Pons (tissue), 1 donor: ENCODE measurements at places on chromosomes 5 and 9.

GRCh38 chr9:136657974-136658848, 4.5 kb upstream of the EGFL7 start:
- no peak for DNase-seq

DNA sequence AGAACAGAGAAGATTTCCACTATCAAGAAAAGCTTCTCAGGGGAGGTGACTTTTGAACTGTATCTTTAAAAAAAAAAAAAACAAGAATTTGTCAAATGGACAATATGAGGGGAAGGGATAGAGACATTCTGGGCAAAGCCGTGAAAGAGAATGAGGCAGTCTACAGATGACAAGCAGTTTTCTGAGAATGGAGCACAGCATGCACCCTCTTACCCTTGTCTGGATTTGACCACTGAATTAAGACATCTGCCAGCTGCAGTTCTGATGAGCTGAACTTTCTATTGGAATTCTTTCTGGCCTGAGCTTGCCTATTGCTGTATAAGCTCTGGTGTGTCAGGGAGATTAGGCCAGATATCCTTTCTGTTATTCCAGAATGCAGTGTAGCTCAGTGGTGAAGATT, 10.3 kb upstream of the RANBP3L start:
- no peak for DNase-seq

GRCh38 chr5:172766287-172767108, 4.5 kb downstream of the DUSP1 start:
- DNase-seq: peak; percentile 91

DNA sequence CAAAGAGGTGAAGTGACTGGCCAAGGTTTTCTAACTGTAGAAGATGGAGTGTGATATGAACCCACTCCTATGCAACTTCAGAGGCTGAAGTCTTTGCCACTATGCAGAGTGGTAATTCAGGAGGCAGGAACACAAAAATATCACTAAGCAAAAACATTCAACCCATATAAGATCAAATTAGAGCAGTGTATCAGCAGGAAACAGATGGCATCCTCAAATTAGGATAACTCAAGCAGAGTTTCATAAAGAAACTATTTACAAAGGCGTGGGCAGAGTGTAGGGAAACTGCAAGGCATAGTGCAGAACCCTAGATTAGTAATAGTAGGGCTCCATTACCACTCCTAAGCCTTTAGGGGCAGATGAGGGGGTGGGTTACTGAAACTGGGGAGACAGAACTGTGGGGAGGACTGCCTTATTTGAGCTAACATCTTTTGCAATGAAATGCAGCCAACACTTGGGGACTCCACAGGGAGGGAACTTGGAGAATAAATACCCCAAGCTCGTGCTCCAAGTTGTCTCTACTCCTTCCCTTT, 72.2 kb downstream of the PTTG1 start:
- DNase-seq: no peak

DNA sequence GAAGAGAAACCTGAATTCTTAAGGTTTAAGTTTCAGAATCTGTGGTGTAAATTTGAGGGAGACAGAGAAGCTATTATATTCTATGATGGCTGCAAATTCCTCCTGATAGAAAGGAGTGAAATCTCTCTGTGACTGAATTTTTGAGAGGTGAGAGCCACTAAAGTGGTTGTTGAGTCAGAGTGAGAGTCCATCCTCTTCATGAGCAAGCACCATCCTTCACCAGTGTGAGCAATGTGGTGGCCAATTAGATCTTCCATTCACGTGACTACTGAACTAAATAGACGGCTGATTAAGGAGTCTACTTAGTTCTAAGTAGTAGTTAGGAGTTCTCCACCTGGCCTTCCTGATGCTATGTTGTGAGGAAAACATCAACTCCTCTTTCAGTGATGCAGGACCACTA, 147.8 kb upstream of the CCNH start:
- DNase-seq: no peak

- DNase-seq: no peak
Observed at GRCh38 chr5:168934169-168934568, 355.0 kb upstream of the PANK3 start.

- no peak for DNase-seq
Observed at GRCh38 chr5:139647506-139648204, 494 bp upstream of the CXXC5 start.

DNA sequence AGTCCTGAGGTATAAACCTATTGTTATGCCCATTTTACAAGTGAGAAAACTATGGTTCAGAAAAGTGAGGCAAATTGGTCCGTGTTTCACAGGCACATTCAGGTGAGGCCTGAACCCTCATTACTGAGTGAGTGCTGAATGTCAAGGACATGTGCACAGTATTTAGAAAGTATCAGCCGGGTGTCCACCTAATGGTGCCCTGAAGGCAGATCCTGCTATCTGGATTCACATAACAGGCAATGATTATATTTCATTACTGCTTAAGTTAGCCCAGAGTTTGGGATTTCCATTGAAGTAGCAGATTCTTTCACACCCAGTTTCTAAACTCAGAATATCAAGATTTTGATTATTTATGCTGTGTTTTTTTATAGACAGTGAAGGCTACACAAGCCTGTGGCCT, 142.7 kb downstream of the LHFPL2 start:
- no peak for DNase-seq

DNA sequence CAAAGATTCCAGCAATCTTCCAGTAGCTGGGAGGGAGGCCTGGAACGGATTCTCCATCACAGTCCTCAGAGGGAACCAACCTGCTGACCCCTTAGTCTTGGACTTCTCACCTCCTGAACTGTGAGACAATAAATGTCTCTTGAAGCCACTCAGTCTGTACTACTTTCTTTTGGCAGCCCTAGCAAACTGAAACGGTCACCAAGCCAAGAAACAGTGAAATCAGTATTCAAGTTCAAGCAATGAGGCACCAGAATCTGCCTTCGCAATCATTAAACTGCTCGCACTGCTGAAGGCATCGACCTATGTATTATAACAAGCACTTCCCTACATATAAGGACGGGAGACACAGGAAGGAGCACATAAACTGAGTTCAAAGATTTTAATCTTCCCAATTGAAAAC, 120.6 kb upstream of the PUM3 start:
- peak; percentile 6 for DNase-seq

- no peak for DNase-seq
Observed at GRCh38 chr5:178993955-178994579, 1.1 kb downstream of the GRM6 start.

- no peak for DNase-seq
Observed at GRCh38 chr5:144267961-144268513, 97.4 kb downstream of the KCTD16 start.

- no peak for DNase-seq
Observed at GRCh38 chr5:159657298-159657697, 259.0 kb upstream of the ADRA1B start.

- peak; percentile 95 for DNase-seq
Observed at GRCh38 chr9:69204849-69205248, 30.8 kb downstream of the TJP2 start.

DNA sequence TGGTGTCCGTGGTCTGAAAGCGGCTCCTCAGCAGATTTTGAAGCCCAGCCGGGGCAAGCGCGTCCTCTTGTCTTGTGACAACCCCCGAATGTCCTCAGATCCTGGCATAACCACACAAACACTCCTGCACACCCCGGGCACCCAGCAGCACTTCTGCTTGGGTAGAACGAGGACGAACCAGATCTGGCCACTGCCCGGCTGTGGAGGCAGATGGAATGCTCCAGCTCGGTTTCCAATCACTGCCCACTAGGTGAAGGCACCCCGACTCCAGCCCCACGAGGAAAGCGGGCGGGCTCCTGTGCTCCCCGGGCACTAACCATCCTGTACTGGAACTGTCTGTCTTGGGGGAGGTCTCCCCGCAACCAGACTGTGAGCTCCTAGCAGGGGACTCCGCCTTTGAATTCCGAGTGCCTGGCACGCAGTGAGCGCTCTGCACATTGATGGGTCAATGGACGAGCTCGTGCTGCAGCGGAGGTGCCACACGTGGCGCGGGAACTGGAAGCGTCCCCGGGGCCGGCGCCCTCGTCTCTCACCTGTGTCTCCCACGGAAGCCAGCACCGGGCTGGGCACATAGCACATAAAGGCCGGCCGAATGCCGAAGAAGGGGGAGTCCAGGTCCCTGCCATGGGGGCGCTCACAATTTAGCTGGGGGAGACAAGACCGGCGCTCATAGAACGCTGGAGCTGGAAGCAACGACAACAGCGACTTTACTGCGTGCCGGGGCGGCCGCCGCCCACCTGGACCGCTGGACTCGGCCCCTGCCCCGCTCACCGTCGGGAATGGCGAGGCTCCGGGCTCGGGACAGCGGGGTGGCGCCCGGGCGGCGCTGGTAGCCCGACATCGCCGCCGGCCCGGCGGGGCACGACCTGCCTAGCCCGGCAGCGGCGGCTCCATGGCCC, 608 bp downstream of the ENTR1 start:
- DNase-seq: peak; percentile 19

DNA sequence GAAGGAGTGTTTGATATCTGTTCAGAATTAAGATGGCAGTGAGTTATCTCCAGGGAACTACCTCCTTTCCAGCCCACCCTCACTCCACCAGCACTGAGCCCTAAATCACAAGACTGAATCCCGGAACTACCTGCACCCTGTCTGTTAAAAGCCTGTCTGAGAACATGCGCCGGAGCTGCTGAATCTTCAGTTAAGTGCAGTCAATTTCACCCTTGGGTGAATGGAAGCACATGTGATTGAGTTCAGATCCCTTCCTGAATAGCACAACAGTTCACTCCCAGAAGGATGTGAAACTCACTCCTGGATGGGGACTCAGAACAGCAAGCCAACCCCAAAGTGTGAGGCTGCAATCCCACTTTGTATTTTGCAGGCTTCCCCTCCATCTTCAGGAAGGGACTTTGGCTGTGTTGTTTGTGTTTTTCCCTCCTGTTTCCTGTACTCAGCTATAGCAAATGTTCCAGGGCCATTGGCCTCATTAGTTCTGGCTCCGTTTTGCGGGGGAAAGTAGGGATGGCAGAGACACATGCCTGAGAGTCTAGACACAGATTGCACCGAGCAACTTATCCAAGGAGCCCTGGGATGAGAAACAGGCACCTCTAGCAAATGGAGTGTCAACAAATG, 43.4 kb downstream of the DPYSL3 start:
- no peak for DNase-seq

DNA sequence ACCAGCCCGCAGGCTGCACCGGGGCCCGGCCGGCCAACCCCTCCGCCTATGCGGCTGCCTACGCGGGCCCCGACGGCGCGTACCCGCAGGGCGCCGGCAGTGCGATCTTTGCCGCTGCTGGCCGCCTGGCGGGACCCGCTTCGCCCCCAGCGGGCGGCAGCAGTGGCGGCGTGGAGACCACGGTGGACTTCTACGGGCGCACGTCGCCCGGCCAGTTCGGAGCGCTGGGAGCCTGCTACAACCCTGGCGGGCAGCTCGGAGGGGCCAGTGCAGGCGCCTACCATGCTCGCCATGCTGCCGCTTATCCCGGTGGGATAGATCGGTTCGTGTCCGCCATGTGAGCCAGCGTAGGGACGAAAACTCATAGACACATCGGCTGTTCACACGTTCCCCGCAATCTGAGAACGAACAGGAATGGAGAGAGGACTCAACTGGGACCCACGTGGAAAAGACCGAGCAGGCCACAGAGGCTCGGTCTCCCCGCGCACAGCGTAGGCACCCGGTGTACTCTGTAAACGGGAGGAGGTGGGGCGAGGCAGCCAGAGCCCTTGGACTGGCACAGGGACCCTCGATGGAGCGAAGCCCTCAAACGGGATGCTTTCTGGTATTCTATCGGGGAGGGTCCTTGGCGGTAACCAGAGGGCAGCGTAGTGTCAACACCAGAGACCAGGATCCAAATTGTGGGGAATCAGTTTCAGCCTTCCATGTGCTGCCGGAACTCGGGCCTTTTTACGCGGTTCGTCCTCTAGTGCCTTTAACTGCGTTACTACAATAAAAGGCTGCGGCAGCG, 1.9 kb downstream of the FOXE1 start:
- no peak for DNase-seq

DNA sequence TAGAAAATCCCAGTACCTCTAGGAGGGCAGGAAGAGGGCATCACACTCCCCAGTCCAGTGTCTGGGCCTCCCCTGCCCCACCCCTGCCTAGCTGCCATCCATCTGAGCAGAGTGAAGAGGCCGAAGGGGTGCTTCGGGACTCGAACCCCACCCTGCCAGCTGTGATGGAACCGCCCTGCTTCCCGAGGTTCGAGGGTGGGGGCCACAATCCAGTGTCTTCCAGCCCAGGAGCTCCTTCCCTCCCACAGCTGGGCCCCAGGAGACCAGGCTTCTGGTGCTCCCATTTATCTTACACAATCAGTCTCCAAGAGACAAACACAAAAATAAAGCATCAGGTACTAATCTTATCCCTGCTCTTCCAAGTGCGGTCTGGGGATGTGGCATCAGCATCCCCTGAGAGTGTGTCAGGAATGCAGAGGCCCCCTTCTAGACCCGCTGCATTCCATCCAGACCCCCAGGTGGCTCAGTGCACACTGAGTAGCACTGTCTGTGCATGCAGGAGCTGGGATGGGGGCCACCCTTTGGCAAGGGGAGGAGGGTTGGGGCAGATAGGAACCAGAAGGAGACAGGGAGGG, 122.8 kb upstream of the TBC1D2 start:
- no peak for DNase-seq

- DNase-seq: no peak
Observed at GRCh38 chr5:75666801-75667200, 50.4 kb downstream of the POC5 start.

DNA sequence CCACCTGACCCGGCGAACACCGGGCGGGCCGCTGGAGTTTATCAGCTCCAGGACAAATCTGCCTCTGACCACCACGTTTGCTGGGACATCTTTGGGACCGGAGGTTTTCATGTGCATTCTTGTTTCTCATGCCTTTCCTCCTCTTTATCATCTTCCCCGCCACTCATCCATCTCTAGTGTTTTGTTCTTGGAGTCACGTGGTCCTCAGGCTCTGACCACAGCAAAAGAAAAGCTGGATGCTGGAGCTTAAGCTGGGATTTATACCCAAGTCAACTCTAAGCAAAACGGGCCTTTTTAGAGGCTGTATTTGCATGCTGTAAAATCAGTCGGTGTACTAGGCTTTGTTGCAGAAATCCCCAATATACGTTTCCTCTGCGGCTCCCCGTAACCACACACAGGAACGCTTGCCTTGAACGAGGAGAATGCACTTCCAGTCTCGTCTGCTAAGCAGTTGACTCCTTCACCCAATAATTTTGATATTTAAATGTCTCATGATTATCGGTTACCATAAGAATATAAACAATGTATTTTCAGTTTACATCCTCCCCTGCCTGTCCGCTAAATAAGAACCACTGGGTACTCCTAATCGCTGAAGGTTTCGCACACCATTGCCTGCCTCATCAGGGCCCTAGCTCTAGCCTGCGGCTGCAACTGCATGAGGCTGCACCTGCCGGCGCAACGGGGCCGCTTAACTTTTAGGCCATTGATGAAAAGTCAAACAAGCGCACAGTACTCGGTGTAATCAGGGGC, 560 bp upstream of the NDUFS6 start:
- DNase-seq: peak; percentile 68

DNA sequence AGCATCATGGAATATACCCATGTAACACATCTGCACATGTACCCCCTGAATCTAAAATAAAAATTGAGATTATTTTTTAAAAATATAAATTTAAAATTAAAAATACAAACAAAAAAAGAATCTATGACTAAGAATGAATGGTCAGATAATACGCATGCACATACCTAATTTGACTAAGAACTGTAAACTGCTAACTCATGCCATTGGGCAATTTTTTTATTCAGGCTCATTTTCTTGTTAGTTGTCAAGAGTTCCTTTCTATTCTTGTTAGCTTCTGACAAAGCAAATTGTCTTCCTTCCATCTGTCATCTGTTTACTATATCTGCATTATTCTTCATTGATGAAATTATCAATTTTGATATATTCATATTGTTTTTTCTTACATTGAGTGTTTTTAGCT, 69.5 kb upstream of the HAND1 start:
- no peak for DNase-seq
